ENCODE measurements at places on chromosomes 13 and 19. TPM values are rescaled to one million over a fixed set of nuclear protein-coding genes. Genes with fewer than 3 reads are reported as not detected.

The KCNC3 gene
- total RNA-seq: 0.41 TPM

The HOOK2 gene
- 25.1 TPM for total RNA-seq

The SOX1 gene
- total RNA-seq: 4.7 TPM

The PSG11 gene
- total RNA-seq: not detected

The ZNF814 gene
- total RNA-seq: 30.7 TPM
